Activated naive CD8-positive, alpha-beta T cell treated with anti-CD3 and anti-CD28 coated beads, Interleukin-2, amount 10 ng/mL, durations not matched to agents 7 days and 5 days (primary cell): ENCODE measurements at places on chromosomes 6 and 20.

DNA sequence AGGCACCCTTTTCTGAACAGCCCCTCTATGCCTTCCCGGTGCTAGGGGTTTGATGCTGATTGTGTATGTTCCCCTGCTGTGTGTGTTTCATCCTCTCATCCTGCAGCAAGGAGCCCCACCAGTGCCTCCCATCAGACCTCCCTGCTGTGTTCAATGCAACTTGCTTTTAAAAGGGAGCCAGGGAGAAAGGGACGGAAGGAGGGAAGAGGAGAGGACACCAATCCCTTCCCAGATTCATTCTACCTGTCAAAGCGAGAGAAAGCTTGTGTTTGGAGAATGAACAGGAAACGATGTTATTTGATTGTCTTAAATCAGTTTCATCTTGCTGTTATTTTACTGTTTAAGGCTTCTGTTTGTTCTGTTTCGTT lies 259.2 kb downstream of the ADGB start:
- H3K4me1 ChIP-seq: peaks cover 5% of the 10 kb centered on the region
- H3K27me3 ChIP-seq: no peaks in the 10 kb centered on the region
- no peak overlapping the region for H3K27ac ChIP-seq
- DNase-seq: no peak

DNA sequence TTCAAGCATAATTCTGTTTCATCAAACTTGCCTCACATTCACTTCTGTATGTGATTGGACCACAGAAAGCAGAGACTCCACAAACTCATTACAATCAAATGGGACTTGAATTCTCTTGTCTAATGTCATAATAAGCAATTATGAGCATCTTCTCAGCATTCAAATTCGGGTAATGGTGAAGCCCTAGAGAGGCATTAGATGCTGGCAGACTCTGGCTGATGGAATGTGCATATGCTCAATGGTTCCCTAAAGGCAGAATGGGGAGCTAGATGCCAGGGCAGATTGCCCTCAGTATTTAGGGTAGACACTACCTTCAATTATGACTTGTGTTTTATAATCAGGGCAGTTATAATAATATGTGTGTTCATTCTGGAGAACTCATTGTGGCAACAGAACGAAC lies 127.9 kb downstream of the HDGFL1 start:
- no peak overlapping the region for H3K4me3 ChIP-seq
- DNase-seq: no peak
- H3K4me1 ChIP-seq: no peaks in the 10 kb centered on the region
- H3K27me3 ChIP-seq: no peaks in the 10 kb centered on the region

DNA sequence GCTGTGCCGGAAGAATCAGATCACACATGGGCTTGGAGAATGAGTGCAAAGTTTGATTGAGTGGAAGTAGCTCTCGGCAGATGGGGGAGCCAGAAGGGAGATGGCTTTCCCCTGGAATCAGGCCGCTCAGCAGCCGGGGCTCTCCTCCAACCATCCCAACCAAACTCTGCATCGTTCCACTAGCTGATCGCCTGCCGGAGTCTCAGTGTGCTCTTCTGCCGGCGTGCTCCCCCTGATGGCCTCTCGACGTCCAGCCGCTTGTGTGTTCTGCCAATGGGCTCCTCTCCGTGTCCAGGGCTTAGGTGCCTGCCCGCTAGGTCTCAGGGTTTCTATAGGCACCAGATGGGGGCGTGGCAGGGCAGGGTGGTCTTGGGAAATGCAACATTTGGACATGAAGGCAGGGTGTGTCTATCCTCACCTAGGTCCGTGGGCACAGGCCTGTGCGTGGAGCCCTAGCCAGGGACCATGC lies 4.9 kb upstream of the BIRC7 start:
- H3K27ac ChIP-seq: no peak overlapping the region
- no peaks in the 10 kb centered on the region for H3K36me3 ChIP-seq
- peaks cover 44% of the 10 kb centered on the region for H3K27me3 ChIP-seq
- H3K4me1 ChIP-seq: no peaks in the 10 kb centered on the region
- DNase-seq: no peak

DNA sequence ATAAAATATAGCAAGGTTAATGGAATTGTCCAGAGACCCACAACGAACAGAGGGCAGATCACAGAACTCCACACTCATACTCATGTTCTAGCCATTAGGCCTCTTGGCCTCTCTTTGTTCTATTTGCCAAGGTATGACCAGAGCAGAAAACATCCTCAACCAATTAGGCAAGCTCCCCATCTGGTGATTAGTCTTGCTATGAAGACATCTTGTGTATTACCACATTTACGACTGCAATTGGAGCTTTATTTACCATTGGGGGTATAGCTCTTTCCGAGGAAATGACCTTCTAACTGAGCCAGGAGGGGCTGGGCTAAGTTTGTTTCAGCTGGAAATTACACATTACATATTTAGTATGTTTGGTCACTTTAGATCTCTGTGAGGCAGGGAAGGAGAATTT lies 593.9 kb downstream of the CD109 start:
- H3K27ac ChIP-seq: no peak overlapping the region
- DNase-seq: no peak
- no peak overlapping the region for H3K4me3 ChIP-seq
- no peaks in the 10 kb centered on the region for H3K27me3 ChIP-seq

- H3K4me1 ChIP-seq: peaks cover 15% of the 10 kb centered on the region
- DNase-seq: no peak
- H3K27me3 ChIP-seq: peaks cover 20% of the 10 kb centered on the region
- H3K27ac ChIP-seq: peak overlapping the region; percentile 42
These were observed 115.2 kb upstream of the RNF24 start for GRCh38 chr20:4130404-4131189.

GRCh38 chr6:4506223-4506622 lies 270.0 kb upstream of the CDYL start:
- H3K27ac ChIP-seq: no peak overlapping the region
- DNase-seq: no peak
- H3K4me1 ChIP-seq: no peaks in the 10 kb centered on the region
- H3K27me3 ChIP-seq: peaks cover 6% of the 10 kb centered on the region
- no peak overlapping the region for H3K4me3 ChIP-seq

GRCh38 chr6:127963495-127963894 lies 62.6 kb upstream of the THEMIS start:
- H3K36me3 ChIP-seq: peaks cover 33% of the 10 kb centered on the region
- H3K27ac ChIP-seq: no peak overlapping the region

- H3K4me3 ChIP-seq: no peak overlapping the region
- no peak for DNase-seq
- no peaks in the 10 kb centered on the region for H3K27me3 ChIP-seq
- H3K36me3 ChIP-seq: no peaks in the 10 kb centered on the region
- H3K4me1 ChIP-seq: no peaks in the 10 kb centered on the region
- no peak overlapping the region for H3K27ac ChIP-seq
These were observed 665.2 kb downstream of the DOK5 start for GRCh38 chr20:55140631-55141030.

DNA sequence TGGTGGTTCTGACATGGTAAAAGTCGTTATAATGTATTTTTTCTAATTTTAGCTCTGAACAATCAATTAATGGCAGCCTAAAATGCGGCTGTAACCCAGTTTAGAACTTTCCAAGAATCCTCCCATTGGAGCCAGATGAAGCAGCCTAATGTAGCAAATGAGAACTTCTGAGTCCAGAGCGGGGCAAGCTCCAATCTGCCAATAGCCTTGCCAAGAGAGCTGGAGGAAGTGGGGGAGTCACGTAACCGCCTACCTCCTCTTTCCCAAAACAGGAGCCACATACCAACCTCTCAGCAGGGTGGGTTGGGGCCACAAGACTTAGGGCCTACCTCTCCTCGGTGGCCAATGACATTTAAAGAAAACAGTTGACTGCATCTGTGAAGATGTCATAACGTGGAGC lies 230.6 kb downstream of the SOD2 start:
- peaks cover 9% of the 10 kb centered on the region for H3K27me3 ChIP-seq
- no peak overlapping the region for H3K4me3 ChIP-seq
- no peaks in the 10 kb centered on the region for H3K4me1 ChIP-seq

DNA sequence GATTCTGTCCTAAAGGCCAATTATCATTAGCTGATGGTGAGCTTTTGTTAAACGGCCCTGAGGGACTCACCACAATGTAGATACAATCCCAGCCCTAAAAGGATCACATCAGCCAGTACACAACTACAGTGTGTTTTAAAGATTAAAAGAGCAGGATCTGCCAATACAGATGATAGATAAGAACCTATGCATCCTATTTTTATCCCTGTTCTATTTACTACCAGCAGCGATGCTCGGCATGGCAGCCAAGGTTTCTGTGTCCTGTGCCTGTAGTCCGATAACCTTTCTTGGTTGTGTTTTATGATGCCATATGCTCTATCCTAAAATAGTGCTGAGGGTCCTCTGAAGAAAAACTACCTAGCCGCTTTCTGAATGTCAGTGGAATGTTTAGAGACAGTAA lies 289.4 kb downstream of the PHACTR1 start:
- H3K36me3 ChIP-seq: no peaks in the 10 kb centered on the region
- H3K27ac ChIP-seq: no peak overlapping the region
- DNase-seq: no peak
- peaks cover 39% of the 10 kb centered on the region for H3K27me3 ChIP-seq
- no peak overlapping the region for H3K4me3 ChIP-seq

- DNase-seq: no peak
- peaks cover 25% of the 10 kb centered on the region for H3K27me3 ChIP-seq
- no peak overlapping the region for H3K27ac ChIP-seq
- no peaks in the 10 kb centered on the region for H3K36me3 ChIP-seq
- H3K4me1 ChIP-seq: peaks cover 8% of the 10 kb centered on the region
These were observed 4.8 kb upstream of the PMEPA1 start for GRCh38 chr20:57714409-57715267.

- H3K36me3 ChIP-seq: peaks cover 41% of the 10 kb centered on the region
- H3K27me3 ChIP-seq: no peaks in the 10 kb centered on the region
- DNase-seq: no peak
These were observed 68.6 kb downstream of the SYNJ2 start for GRCh38 chr6:158050107-158050735.

- H3K4me1 ChIP-seq: no peaks in the 10 kb centered on the region
- no peak overlapping the region for H3K27ac ChIP-seq
- no peaks in the 10 kb centered on the region for H3K36me3 ChIP-seq
- peaks cover 6% of the 10 kb centered on the region for H3K27me3 ChIP-seq
- no peak overlapping the region for H3K4me3 ChIP-seq
These were observed 38.7 kb upstream of the ECI2 start for GRCh38 chr6:4174042-4174441.

DNA sequence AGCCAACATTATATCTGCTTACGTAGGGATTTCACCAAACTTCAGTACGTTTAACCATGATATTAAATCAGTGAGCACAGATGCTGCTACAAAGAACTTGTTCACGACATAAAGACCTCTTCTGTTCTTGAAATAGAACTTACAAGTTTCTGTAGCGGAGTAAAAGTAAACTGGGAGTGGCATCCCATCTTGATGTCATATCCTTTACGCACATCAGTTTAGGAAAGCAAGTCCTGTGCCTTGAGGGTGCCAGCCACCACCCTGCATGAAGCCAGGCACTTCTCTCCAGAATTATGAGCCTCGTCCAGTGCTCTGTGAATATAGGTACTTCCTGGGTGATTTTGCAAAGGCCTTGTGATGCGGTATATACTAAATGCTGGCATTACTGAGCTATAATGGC lies 122.6 kb downstream of the BTBD3 start:
- no peak overlapping the region for H3K4me3 ChIP-seq
- H3K27ac ChIP-seq: no peak overlapping the region
- H3K27me3 ChIP-seq: no peaks in the 10 kb centered on the region
- no peak for DNase-seq

DNA sequence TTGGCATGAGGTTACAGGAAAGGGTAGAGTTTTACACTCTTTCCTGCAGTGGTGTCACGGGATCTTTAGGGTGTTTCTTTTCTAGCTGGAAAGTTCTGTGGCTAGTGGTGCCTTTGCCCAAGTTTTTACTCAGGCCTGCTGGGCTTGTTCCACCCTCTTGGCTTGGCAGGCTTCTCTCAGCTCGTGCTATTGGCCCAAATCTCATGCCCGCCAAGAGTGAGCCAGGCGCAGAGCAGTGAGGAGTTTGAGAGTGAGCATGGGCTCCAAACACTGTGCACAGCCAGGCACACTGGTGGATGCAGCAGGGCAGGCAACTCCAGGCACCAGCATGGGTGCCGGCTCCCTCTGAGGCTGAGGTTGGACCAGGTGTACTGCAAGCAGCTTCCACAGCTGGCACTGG lies 206.5 kb downstream of the SAMD5 start:
- H3K27ac ChIP-seq: no peak overlapping the region
- H3K36me3 ChIP-seq: no peaks in the 10 kb centered on the region
- no peak for DNase-seq
- no peak overlapping the region for H3K4me3 ChIP-seq

- H3K36me3 ChIP-seq: no peaks in the 10 kb centered on the region
- H3K4me1 ChIP-seq: no peaks in the 10 kb centered on the region
- no peak for DNase-seq
- H3K27ac ChIP-seq: no peak overlapping the region
These were observed 18.4 kb upstream of the FAM50B start for GRCh38 chr6:3830806-3831205.

- peak overlapping the region; percentile 98 for H3K27ac ChIP-seq
- H3K4me3 ChIP-seq: peak overlapping the region; percentile 22
- DNase-seq: no peak
- H3K27me3 ChIP-seq: no peaks in the 10 kb centered on the region
- peaks cover 22% of the 10 kb centered on the region for H3K4me1 ChIP-seq
These were observed 17.4 kb upstream of the SLCO4A1 start for GRCh38 chr20:62624719-62625453.

DNA sequence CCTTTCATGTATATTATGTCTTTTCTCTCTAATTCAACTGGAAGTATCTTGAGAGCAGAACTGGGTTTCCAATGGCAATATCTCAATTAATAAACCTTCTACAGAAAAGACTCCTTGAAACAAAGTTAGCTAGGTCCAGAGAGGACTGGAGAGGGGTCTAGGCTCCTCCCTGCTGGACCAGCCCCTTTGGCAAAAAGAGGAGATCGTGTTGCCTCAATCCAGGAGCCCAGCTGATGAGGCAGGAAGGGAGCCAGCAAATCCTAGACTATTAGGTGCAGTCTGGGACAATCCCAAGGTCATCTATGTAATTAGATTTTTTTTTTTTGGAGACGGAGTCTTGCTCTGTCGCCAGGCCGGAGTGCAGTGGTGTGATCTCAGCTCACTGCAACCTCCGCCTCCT lies 21.9 kb downstream of the BCL2L1 start:
- no peak for DNase-seq
- peak overlapping the region; percentile 85 for H3K27ac ChIP-seq
- H3K4me1 ChIP-seq: peaks cover 50% of the 10 kb centered on the region
- H3K36me3 ChIP-seq: peaks cover 37% of the 10 kb centered on the region
- H3K27me3 ChIP-seq: no peaks in the 10 kb centered on the region

DNA sequence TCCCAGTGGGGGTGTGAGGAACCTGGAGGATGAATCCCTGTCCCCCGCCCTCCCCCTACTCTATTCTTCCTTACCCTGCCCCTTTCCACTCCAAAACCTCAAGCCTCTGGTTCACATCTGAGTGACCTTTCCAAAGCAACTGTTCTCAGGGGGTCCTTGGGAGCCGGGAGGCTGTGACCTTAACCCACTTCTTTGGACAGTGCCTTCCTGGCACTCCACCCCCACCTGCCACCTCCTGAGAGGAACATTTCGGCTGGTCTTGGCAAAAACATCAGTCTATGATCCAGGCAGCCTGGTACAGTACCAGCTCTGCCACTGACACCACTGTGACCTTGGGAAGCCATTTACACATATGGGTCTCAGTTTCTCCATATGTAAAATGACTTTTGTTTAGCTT lies 121.7 kb downstream of the MRPL14 start:
- DNase-seq: no peak
- H3K27me3 ChIP-seq: peaks cover 42% of the 10 kb centered on the region
- H3K4me3 ChIP-seq: no peak overlapping the region
- H3K4me1 ChIP-seq: peaks cover 11% of the 10 kb centered on the region
- no peak overlapping the region for H3K27ac ChIP-seq
